ENCODE measurements at places on chromosomes 11 and 22.

DNA sequence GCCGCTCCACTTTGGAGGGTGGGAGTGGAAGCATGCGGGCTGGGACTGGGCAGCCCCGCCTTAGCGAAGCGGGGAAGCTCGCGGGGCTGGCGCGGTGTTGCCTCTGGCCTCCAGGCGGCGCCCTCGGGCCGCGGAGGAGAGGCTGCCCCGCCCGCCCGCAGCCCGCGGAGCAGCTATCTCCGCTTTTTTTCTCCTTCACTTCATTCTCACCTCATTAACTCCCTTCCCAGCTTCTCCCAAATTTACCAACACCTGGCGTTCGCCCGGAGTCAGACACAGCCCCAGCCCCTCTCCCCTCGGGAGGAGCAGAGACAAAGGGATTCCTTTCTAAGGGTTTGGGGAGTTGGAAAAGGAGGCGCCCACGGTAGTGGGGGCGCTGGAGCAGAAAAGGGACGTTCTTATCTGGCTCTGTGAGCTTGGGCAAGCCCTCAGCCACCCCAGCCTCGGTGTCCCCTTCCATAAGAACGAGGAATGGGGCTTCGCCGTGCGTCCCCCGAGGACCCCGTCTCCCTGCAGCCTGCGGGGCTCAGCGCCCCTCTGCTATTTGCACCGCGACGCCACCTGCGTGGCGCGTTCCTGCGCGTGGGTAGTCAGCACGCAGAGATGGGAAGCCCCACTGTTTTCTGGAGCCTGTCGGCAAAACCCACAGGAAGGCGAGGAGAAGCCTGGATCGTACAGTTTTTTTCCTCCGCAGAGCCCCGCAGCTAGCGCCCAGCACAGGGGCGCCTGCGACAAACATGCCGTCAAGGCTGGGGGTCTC lies 1.5 kb upstream of the WNT11 start:
- ATAC-seq: peak; percentile 70

DNA sequence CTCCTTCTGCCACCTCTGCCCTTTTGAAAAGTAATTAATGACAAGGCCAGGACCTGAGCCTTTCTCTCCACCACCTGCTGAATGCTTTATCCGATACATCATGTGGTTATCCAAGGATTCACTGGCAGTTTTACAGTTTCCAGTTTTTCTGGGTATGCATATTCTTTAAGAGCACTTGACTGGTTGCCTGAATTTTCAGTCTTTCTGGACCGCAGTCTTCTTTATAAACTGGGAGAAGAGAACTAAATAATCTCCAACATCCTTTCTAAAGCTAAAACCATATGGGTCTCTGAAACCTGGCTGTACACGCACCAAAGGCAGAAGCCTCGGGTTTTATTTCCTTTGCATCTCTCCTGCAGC lies 65.1 kb downstream of the BTG4 start:
- no peak for ATAC-seq

- no peak for ATAC-seq
These were observed 12.8 kb upstream of the OSBPL5 start for GRCh38 chr11:3177931-3178330.

GRCh38 chr22:42322562-42322926 lies 52.1 kb upstream of the TCF20 start:
- ATAC-seq: no peak

DNA sequence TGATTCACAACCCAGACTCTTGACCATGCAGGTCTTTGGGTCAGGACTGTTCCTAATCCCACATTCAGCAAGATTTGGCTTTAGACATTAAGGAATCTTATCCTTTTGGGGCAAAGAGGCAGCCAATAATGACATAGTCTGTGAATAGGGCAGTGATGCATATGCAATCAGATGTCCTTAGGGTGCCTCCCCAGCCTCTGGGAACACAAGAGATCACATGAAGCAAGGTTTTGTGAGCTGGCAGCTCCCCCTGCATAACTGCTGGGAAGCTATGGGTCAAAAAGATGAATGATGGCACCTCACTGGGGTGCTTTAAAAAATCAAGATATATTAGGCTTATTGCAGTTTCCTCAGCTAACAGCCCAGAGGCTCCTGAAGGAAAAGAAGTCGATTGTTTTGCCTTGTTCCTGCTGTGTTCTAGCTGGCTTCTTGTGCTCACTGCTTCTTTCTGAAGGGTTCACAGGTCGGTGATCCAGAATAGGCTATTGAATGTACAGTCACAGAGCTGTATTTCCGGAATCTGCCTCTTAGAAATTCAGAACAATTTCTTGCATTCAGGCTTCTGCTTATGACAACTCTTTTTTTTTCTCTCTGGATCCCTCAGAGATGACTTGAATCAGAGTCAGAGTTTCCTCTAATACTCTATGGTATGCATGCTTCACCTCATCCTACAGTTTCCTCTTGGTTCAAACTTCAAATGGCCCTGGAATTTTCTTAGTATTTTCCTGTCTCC lies 31.7 kb downstream of the INSC start:
- no peak for ATAC-seq

DNA sequence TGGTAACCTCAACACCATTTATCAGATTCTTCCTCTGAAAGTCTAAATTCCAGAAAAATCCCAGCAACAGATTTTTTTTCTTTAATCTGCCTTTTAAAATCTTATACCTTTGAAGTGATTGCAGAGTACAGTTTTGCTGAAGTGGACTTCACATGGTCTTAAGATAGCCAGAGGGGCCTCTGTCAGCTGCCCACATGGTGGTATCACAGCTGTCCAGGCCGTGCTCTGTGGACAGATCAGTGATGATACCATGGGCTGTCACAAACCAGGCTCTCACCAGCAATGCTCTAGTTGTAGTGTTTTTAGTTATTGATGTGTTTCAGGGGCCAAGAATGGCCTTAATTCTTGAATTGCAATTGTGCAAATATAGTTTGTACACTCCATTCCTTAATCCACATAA lies 44.0 kb downstream of the PARVA start:
- ATAC-seq: no peak

GRCh38 chr11:61116426-61117167 lies 14.3 kb downstream of the CD5 start:
- no peak for ATAC-seq

DNA sequence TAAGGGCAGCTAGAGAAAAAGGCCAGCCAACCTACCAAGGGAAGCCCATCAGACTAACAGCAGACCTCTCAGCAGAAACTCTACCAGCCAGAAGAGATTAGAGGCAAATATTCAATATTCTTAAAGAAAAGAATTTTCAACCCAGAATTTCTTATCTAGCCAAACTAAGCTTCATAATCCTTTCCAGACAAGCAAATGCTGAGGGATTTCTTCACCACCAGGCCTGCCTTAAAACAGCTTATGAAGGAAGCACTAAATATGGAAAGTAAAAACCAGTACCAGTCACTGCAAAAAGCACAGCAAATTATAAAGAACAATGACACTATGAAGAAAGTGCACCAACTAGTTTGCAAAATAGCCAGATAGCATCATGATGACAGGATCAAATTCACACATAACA lies 30.6 kb upstream of the CASP12 start:
- no peak for ATAC-seq

- no peak for ATAC-seq
These were observed 43.4 kb downstream of the MCM5 start for GRCh38 chr22:35443338-35443737.

GRCh38 chr11:15186146-15186545 lies 71.4 kb downstream of the INSC start:
- no peak for ATAC-seq

- no peak for ATAC-seq
These were observed 416.3 kb downstream of the AASDHPPT start for GRCh38 chr11:106493751-106494150.

DNA sequence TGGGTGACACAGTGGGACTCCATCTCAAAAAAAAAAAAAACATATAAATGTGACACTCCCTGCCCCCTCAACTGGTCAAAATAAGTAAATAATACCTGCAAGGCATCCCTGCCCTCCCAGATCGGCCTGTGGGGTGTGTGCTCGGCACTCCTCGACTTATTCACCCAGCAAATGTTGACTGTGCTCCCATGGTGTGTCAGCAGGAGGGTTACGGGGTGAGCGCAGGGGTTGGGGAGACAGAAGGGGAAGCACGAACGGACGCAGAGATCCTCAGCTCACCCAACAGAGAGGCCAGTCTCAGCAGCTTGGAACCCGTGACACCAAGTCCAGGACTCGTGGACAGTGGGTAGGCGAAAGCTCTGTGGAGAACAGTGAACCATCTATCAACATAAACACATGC lies 1.6 kb upstream of the ADM2 start:
- no peak for ATAC-seq

- ATAC-seq: peak; percentile 34
These were observed 1085.3 kb downstream of the DLG2 start for GRCh38 chr11:84541731-84542340.

- ATAC-seq: no peak
These were observed 14.5 kb downstream of the MAML2 start for GRCh38 chr11:96328395-96329010.

DNA sequence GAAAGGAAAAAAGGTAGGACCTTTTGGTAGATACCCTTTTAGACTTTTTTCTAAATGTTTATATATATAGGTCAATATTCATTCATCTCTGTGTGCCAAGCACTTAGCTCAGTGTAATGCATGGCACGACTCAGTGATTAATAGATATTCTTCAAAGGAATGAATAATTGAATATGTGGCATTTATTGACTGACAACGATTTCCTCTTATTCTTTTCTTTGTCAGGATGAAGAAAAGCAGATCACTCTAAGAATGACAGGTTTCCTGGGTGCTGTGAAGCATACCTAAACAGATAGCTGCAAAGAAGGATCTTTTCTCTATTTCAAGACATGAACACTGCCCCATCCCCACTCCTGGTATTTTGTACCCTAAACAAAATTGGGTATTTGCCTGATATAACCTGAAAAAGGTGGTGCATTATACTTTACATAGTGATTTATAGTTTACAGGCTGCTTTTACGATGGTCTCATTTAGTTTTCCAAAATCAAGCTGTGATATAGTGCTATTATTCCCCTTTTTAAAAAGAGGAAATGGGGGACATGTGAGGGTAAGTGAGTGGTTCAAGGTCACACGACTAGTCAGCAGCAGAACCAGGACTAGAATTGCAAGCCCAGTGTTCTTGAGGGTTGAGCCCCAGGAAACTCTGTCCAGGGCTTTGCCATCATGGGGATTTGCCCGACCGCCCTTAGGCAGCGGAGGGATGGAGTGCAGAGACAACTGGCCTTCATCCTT lies 32.9 kb upstream of the CLMP start:
- ATAC-seq: no peak

- peak; percentile 89 for ATAC-seq
These were observed 17.1 kb downstream of the MAFF start for GRCh38 chr22:38218661-38219622.

DNA sequence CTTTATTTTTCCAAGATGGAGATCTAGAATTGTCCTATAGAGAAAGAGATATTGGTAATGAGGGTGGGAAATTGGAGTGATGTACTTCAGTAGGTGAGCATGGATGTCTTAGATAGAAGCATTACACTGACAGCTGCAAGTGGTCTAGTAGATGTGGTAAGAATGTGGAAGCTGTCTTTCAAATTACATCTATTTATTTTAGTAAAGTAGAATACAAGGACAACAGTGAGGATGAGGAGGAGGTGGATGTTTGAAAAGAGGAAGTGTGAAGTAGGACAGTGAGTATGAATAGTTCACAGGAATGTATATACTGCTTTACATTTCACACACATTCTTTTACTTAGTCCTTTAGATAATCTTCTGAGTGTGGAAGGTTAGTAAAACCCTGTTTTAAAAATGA lies 64.2 kb downstream of the HIPK3 start:
- no peak for ATAC-seq

DNA sequence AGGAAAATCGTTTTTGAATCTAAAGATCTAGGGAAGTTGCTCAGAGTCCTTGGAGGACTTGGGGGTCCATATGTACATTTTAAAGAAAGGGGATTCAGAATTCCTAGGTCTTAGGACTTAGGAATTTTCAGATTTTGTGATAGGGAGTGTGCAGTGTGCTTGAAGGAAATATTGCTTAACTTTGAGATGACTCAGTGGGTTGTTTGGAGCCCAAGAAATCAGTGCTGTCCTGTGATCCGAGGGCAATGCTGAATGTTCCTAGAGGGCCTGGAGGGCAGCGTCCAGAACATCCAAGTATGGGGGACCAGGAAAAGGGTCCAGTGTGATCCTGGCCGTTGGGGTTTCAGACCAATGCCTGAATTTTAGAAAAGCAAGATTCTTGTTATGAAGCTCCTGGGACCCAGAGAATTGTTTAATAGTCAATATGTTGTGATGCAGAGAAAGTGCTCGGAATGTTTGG lies 3.1 kb upstream of the IGF2 start:
- ATAC-seq: no peak

GRCh38 chr22:43720716-43721115 lies 91.4 kb downstream of the EFCAB6 start:
- ATAC-seq: no peak

DNA sequence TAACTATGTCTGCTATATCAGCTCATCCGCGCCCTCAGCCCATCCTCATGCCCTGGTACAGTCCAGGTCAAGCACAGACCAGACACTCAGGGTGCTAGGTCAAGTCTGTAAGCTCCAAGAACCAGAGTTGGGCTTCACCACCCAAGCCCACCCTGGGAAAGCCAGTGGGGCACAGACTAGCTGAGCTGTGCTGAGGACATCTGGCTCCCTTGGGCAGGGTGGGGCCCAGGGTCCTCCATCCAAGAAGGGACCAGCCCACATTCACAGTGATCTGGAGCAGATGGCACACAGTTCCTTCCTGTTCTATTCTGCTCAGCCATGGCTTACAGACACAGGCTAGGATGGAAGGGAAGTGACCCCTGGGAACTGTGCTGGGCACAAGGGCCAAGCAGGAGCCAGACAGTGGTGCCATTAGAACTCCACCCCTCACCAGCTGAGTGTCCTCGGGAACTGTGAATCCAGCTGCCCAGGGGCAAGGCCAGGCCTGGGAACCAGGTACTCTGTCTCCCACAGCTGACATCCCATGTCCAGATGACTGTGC lies 9.1 kb downstream of the P2RY6 start:
- peak; percentile 61 for ATAC-seq

GRCh38 chr22:36736701-36737320 lies 33.3 kb upstream of the CACNG2 start:
- peak; percentile 41 for ATAC-seq

- no peak for ATAC-seq
These were observed 265.4 kb upstream of the PLET1 start for GRCh38 chr11:112525844-112526590.

DNA sequence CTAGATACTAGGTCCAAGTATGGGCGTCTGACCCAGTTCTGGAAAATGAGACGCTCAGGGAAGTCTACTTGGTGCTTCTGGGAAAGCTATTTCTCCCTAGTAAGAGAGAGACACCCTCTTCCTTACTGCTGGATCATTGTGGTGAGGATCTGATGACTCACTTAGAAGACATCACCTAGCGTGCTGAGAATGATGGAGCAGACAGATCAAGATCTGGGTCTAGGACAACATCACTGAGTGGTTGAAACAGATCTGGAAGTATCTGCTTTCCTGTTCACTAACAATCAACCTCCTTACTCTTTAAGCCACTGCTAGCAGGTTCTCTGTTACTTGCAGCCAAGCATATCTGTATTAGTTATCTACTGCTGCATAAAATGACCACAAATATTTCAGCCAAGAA lies 38.3 kb upstream of the HMGXB4 start:
- ATAC-seq: no peak

Data from gastroesophageal sphincter (tissue), 4 donors.